ENCODE measurements at places on chromosomes 2 and 18.

DNA sequence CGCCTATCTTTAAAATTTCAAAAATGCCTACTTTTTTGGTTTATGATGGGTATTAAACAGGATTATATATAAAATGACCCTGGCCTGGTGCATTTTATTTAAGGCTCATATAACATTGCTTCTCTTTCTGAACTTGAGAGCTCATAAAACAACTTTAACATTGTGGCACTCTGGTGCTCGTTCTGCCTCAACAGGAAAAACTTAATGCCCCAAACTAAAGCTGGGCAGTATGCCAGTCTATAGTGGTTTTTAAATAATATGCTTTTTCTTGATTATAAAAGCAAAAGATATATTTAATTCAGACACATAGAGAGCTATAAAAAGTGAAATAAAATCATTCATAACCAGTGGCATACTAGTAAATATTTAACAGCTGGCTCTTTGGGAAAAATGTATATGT, 269.3 kb upstream of the GULP1 start:
- DNase-seq, result no peak

GRCh38 chr2:28901202-28901601, 6.7 kb downstream of the WDR43 start:
- no peak for DNase-seq

DNA sequence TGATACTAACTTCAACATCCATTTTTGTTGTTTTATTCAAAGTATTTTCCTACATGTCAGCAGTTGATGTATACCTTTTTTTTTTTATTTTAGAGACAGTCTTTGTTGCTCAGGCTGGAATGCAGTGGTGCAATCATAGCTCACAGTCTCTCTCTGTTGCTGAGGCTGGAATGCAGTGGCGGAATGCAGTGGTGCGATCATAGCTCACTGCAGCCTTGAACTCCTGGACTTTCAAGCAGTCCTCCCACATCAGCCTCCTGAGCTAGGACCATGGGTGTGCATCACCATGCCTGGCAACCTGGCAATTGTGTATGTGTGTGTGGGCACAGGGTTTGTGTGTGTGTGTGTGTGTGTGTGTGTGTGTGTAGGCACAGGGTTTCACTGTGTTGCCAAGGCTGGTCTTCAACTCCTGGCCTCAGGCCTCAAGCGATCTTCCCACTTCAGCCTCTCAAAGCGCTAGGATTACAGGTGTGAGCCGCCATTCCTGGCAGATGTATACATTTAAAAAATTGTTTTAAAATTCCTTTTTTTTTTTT, 24.8 kb downstream of the SANBR start:
- no peak for DNase-seq

GRCh38 chr2:198498516-198498915, 694.1 kb downstream of the PLCL1 start:
- DNase-seq, result no peak

GRCh38 chr18:35481960-35482366, 15.8 kb downstream of the INO80C start:
- no peak for DNase-seq

- no peak for DNase-seq
These were observed 137.6 kb upstream of the HS6ST1 start for GRCh38 chr2:128456281-128456680.

DNA sequence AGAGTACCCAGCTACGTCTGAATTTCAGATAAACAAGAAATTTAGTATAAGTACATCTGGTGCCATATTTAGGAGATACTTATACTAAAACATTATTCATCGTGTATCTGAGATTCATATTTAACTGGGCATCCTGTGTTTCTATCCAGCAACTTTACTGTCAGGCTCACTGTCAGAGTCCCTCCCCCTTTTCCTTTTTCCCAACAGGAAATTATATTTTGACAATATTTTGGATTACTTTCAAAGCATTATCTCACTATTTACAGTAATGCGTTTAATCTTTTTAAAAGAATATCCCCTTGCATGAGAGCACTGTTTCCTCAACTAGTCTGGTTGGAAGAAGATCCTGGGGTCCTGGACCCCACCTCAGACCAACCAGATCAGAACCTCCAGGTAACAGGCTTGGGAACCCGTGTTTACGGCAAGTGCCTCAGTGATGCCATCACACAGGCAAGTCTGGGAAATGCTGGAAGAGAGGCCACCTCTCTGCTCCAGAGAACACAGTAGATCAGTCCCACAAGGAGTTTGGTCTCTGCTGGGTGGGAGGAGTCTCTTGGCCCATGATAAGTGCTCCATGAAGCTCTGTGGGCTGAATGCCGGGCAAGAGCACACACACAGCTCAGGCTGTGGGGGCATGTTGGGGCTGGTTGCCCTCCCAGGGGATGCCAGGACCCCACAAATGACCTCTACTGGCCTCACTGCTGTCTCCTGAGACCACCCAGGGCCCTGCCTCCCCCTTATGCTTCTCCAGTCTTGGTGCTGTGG, 84.2 kb upstream of the UXS1 start:
- no peak for DNase-seq

DNA sequence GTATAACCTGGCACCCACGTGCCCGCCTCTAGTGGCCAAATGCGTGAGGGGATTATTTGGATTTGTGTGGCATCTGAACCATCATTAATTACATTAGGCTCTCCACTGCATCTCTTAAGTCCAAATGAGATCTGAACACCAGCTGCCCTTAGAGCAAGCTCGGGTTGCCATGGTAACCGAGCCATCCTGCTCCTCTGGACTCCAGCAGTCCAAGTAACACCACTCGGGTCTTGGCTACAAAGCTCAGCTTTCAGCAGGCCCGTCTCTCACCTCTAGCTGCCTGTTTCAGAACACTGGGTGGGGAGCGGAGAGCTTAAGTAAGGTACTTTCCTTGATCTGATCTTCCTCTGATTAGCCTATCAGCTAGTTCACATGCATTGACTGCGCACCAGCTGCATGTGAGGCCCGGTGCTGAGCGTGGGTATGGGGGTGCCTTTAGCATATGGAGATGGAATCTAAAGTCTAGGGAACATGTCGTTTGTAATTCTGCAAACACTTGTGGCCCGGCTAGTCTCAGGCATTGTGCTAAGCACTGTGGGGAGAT, 14.1 kb upstream of the CYS1 start:
- DNase-seq, result no peak

- DNase-seq, result no peak
These were observed 31.2 kb downstream of the C1D start for GRCh38 chr2:68031542-68032160.

DNA sequence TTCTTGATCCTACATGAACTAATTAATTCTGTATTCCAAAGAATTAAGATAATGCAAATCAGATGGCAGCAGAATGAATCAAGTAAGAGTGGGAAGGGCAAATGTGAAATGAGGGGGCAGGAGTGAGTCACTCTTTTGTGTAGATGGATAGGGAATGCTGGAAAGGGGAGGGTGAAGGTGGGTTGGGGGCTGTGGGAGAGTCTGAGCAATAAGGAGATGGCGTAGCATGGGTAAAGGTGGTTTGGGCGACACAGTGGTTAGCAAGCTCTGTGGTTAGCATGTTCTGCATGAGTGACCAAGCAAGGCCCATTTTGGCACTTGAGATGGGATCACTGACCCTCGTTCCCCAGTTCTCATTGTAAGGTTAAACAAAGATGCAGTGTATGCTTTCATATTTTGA, 20.4 kb downstream of the GPD2 start:
- no peak for DNase-seq

GRCh38 chr2:189300916-189301315, 121.4 kb upstream of the COL5A2 start:
- no peak for DNase-seq

GRCh38 chr2:37623406-37623805, 48.0 kb downstream of the CDC42EP3 start:
- DNase-seq, result no peak

GRCh38 chr2:155907211-155907610, 425.3 kb downstream of the NR4A2 start:
- DNase-seq, result no peak

DNA sequence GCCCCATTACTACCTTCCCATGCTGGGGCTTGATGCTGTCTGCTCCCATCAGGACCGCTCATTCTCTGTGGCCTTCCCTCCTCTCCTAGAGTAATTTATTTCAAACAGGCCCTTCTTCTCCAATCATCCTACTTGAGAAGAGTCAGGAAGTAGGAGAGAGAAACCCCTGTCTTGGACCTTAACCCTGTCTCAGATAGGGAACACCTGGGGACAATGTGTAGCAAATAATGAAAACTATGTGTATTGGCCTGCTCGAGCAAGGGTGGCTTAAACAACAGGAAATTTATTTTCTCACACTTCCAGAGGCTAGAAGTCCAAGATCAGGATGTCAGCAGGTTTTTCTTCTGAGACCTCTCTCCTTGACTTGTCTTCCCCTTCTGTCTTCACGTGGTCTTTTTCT, 26.6 kb upstream of the NEMP2 start:
- no peak for DNase-seq

DNA sequence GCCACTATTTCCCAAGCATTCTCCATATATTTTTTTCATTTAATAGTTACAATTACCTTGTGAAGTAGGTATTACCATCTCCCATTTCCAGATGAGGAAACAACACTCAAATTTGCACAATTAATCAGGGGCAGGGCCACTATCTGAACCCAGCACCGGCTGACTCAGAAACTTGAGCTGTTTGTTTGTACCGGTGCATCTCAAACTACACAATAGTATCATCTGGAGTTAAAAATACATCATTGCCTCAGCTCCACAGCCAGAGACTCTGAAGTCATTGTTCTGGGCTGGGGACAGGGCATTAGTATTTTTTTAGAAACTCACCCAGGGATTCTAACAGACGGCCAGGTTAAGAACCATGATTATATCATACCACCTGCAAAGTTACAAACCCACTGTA, 55.9 kb downstream of the CDCA7 start:
- DNase-seq, result no peak

All from stimulated activated CD4-positive, alpha-beta T cell treated with anti-CD3 and anti-CD28 coated beads, Interleukin-4, amount 100 ng/mL, for 48 hours (primary cell).